Osteoblast (primary cell): ENCODE measurements at places on chromosomes 13 and 19. TPM values are rescaled to one million over a fixed set of nuclear protein-coding genes. Genes with fewer than 3 reads are reported as not detected.

FBXL12 gene
- total RNA-seq = 23.9 and 25.0 TPM in 2 replicates

ZNF85 gene
- total RNA-seq = 9.8 and 10.9 TPM in 2 replicates

TEAD2 gene
- 40.1 and 41.3 TPM in 2 replicates for total RNA-seq

CFD gene
- total RNA-seq = 8.3 and 19.9 TPM in 2 replicates

CYP4F8 gene
- total RNA-seq = not detected in 2 replicates

DNM2 gene
- 89.6 and 102 TPM in 2 replicates for total RNA-seq

FXYD7 gene
- total RNA-seq = not detected in 2 replicates

FCAR gene
- not detected in 2 replicates for total RNA-seq

TBXA2R gene
- total RNA-seq = 1.4 and 1.5 TPM in 2 replicates

JUNB gene
- total RNA-seq = 85.5 and 93.0 TPM in 2 replicates

CRX gene
- total RNA-seq = not detected in 2 replicates

DCT gene
- under 0.01 and 0.29 TPM in 2 replicates for total RNA-seq

CCNA1 gene
- total RNA-seq = not detected in 2 replicates

PSG2 gene
- 0.29 TPM in 1 of 2 replicates, not detected in the other for total RNA-seq

TMEM150B gene
- under 0.01 and 0.29 TPM in 2 replicates for total RNA-seq

SLITRK6 gene
- under 0.01 and 0.29 TPM in 2 replicates for total RNA-seq

PDX1 gene
- not detected in 2 replicates for total RNA-seq

MCF2L gene
- total RNA-seq = 6.5 TPM in 2 replicates

ZNF493 gene
- total RNA-seq = 22.1 and 22.4 TPM in 2 replicates

ZNF304 gene
- total RNA-seq = 10.6 and 11.6 TPM in 2 replicates

SIGLEC5 gene
- total RNA-seq = under 0.01 TPM in 1 of 2 replicates, not detected in the other

GRIK5 gene
- under 0.01 TPM in 2 replicates for total RNA-seq

CGB2 gene
- not detected in 2 replicates for total RNA-seq

NRTN gene
- not detected in 2 replicates for total RNA-seq

ZNF575 gene
- 0.29 and 0.72 TPM in 2 replicates for total RNA-seq

ZNF221 gene
- 9.0 and 9.7 TPM in 2 replicates for total RNA-seq

IGFL3 gene
- total RNA-seq = not detected in 2 replicates

KLHL1 gene
- total RNA-seq = not detected in 2 replicates

RFPL4A gene
- not detected in 2 replicates for total RNA-seq

PGLYRP2 gene
- not detected in 2 replicates for total RNA-seq

ANKLE1 gene
- total RNA-seq = not detected in 2 replicates

ZNF850 gene
- total RNA-seq = 2.5 and 3.2 TPM in 2 replicates

PSG5 gene
- total RNA-seq = 1.4 and 11.8 TPM in 2 replicates

RUBCNL gene
- 6.5 and 7.4 TPM in 2 replicates for total RNA-seq

SNRNP70 gene
- 105 and 111 TPM in 2 replicates for total RNA-seq

URAD gene
- not detected in 2 replicates for total RNA-seq

SPATA13 gene
- 37.7 and 40.2 TPM in 2 replicates for total RNA-seq

PODNL1 gene
- total RNA-seq = 4.0 and 6.5 TPM in 2 replicates

NMRK2 gene
- not detected in 2 replicates for total RNA-seq

BRSK1 gene
- total RNA-seq = 1.8 and 4.0 TPM in 2 replicates

PSMC4 gene
- total RNA-seq = 89.9 and 99.5 TPM in 2 replicates

NLRP5 gene
- not detected in 2 replicates for total RNA-seq

TINCR gene
- under 0.01 and 0.36 TPM in 2 replicates for total RNA-seq

NOSIP gene
- total RNA-seq = 57.5 and 68.0 TPM in 2 replicates

GJB6 gene
- not detected in 2 replicates for total RNA-seq

GPC6 gene
- 77.8 and 98.1 TPM in 2 replicates for total RNA-seq

TEX101 gene
- total RNA-seq = not detected in 2 replicates

KLK15 gene
- not detected in 2 replicates for total RNA-seq

ZNF497 gene
- total RNA-seq = 1.2 and 1.4 TPM in 2 replicates

AP1M2 gene
- 0.29 and 0.72 TPM in 2 replicates for total RNA-seq

SHD gene
- not detected in 2 replicates for total RNA-seq

ZNF540 gene
- total RNA-seq = 0.72 and 2.1 TPM in 2 replicates

RXFP2 gene
- not detected in 2 replicates for total RNA-seq

UBE2L5 gene
- total RNA-seq = 0.59 TPM in 1 of 2 replicates, not detected in the other

OR10H5 gene
- not detected in 2 replicates for total RNA-seq

CD33 gene
- not detected in 2 replicates for total RNA-seq

THSD1 gene
- total RNA-seq = 14.1 and 18.3 TPM in 2 replicates
